ENCODE measurements at places on chromosomes 6 and 20.

DNA sequence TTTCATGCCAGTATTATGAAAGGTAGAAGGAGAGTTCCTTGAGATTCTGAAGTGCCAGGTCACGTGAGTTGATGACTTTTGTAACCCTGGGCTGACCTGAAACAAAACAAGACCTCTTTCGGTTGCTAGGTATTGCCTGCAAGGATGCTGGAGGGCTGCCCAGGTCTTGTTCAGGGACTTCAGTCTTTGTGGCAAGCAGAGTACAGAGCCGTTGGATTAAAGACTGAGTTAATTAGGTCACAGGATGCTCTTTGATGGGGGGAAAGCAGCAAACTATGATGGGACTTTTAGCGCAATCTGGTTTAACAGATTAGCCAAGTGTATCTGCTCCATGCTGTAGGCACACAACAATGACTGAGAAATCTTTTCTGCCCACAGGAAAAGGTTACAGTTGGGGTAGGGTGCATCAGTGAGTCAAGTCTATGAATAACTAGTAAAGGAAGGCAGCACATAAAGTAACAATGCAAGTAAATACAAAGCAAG, 12.8 kb upstream of the ELOVL5 start:
- DNase-seq: no peak

- no peak for DNase-seq
Measured at GRCh38 chr6:22106451-22106850, 190.4 kb downstream of the PRL start.

GRCh38 chr6:28303570-28303969, 22.2 kb downstream of the PGBD1 start:
- DNase-seq: no peak

- DNase-seq: no peak
Measured at GRCh38 chr6:125307964-125308615, 6.3 kb upstream of the HDDC2 start.

DNA sequence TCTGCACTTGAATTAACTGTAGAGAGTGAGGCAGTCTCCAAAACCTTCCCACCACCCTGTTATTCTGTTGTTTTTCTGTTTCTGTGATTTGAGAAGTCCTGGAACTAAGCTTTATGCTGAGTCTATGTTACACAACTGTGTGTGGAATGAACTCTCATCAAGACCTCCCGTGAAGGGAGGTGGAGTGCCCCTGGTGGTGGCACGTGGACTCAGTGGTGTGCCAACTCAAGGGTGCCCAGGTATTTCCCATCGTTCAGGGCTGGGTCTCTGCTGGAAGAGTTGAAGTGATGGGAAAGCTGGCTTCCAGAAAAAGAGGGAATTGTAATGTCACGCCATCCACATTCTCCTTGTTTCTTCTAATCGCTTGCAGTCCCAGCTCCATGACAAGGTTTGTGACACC, 374.2 kb downstream of the SMOC2 start:
- no peak for DNase-seq

- no peak for DNase-seq
Measured at GRCh38 chr6:17218023-17218748, 63.0 kb upstream of the RBM24 start.

DNA sequence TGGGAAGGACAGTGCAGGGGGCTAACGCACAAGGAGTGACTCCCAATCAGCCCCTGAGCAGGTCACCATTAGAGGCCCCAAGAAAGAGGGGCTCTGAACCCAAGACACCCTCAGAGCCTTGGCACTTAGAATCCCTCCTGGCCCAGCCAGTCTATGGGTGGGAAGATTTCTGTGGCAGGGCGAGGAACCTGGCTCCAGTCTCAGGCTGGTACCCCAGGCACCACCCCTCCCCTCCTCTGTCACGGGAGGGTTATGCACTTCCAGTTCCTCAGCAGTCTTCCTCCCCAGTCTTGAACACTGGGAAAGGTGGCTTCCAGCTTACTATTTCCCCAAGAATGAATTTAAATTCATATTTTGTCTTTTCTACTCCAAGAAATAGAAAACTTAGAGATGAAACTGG, 27.6 kb upstream of the SSTR4 start:
- no peak for DNase-seq

- DNase-seq: no peak
Measured at GRCh38 chr20:10856237-10857015, 182.6 kb upstream of the JAG1 start.

DNA sequence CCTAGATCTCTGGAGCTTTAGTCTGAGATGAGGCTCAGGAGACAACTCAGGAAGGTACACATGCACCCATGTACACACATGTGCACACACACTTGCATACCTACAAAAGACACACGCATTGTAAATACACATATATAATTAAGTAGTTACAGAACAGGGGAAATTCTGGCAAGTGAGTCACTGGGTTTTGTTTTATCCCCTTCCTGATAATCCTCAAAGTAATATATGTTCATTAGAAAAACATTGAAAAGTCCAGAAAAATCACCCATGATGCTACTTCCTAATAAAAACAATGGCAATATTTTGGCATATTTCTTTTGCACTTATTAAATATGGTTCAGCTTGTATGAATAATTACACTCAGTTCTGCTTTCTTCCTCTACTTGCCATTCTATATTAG, 115.3 kb upstream of the ECI2 start:
- DNase-seq: no peak

DNA sequence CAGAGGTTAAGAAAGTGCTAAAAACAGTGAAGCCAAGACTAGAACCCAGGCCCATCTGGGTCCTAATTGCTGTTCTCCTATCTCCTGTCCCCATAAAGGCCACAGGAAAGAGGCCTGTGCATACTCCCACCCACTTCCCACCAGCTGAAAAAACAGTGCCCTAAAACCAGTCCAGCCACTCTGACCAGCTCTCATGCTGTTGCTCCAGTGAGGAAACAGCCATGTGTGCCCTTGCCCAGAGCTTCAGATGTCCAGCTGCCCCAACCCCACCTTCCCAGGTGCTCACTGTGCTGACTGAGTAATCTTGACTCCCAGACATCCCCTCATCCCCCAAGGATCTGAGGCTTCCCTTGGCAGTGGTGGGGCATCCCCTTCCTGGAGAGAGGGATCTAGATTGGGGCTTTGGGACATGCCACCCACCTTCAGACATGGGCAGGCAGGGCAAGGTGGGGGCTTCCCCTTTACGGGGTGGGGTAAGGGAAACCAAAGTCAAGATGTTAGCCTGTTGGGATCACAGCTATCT, 28.7 kb downstream of the KCNK5 start:
- DNase-seq: no peak

GRCh38 chr20:43345676-43346075, 112.0 kb upstream of the SRSF6 start:
- no peak for DNase-seq

DNA sequence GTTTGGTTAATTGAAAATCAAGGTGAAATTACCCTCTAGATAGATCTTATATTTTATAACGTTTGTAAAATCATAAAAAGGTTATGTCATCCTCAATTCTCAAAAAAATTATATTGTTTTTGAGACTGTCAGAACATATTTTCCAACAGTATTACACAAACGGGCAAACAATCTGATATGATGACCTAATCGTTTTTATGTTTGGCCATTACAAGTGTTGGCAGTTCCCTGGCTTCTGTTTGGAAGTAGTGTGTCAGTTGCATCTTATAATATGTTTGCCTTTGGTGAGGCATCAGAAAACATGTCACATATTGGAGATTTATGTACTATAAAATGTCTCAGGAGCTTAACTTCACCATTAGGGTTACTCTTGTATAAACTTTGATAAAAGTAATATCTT, 308.1 kb upstream of the EPHA7 start:
- no peak for DNase-seq

GRCh38 chr6:110493253-110493800, 16.9 kb upstream of the SLC22A16 start:
- peak; percentile 67 for DNase-seq

DNA sequence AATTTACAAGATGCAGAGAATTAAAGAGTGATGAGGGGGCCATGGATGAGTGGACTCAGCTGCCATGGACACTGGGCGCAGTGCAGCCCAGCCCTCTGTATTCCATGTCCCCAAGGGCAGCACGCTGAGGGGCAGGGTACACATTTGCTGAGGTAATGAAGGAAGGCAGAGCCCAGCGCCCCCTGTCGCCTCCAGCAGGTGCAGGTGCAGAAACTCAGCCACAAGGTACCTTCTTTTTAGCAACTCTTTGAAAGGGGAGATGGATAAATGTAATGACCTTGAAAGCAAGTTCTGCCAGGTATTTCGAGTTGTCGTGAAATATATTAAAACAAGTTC, 7.1 kb downstream of the CD93 start:
- DNase-seq: no peak

DNA sequence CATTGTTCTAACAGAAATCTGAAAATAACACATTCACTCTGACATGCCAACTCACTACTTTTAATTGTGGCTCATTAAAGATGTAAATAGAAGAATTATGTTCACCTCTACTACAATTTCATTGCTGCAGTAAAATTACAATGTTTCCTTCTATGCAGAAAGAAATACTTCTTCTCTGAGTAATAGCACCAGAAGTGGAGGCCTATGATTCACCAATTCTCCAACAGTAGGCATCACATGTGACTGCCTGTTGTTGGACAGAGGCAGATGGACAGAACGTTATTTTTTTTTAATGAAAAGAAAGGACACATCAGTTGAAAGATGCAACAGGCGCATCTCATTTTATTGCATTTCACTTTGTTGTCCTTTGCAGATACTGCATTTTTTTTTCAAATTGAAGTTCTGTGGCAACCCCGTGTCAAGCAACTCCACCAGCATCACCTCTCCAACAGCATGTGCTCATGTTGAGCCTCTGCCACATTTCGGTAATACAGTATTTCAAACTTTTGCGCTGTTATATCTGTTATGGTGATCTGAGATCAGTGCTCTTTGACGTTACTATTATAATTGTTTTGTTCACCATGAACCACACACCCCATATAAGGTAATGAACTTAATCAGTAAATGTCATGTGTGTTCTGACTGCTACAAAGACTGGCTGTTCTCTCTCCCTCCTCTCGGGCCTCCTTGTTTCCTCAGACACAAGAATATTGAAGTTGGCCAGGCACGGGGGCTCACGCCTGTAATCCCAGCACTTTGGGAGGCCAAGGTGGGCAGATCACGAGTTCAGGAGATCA, 121.4 kb downstream of the ATXN1 start:
- DNase-seq: no peak

- DNase-seq: no peak
Measured at GRCh38 chr6:127376685-127377084, 33.3 kb upstream of the ECHDC1 start.

DNA sequence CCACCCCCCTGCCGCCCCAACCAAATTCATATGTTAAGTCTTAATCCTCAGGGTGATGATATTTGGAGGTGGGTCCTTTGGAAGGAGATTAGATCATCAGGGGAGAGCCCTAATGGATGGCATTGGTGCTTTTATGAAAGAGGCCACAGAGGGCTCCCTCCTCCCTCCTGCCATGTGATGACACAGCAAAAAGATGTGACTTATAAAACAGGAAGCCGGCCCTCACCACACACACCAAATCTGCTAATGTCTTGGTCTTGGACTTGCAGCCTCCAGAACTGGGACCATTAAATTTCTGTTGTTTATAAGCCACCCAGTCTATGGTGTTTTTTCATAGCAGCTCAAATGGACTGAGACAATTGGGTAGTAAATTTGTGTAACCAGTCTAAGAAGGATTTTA, 176.3 kb downstream of the ADGRG6 start:
- no peak for DNase-seq

DNA sequence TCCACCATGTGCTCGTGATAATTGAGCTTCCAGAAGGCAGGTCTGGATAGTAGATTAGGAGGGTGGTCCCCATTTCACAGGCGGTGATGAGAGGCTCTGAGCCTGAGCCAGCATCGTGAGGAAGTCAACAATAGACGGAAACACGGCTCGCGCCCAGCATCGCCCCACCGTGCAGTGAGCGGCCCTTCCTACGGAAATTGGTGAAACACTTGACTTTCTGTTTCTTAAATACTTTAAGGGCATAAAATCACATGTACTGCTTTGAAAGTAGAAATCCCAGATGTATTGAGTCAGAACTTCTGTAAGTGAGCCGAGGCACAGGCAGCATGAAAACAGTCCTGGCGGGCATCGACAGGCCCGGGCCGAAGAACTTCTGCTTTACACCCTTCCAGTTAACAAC, 4.3 kb upstream of the KIF25 start:
- DNase-seq: no peak

GRCh38 chr20:13492001-13492481, 146.7 kb downstream of the TASP1 start:
- no peak for DNase-seq

- no peak for DNase-seq
Measured at GRCh38 chr6:143406673-143407072, 43.8 kb downstream of the ADAT2 start.

DNA sequence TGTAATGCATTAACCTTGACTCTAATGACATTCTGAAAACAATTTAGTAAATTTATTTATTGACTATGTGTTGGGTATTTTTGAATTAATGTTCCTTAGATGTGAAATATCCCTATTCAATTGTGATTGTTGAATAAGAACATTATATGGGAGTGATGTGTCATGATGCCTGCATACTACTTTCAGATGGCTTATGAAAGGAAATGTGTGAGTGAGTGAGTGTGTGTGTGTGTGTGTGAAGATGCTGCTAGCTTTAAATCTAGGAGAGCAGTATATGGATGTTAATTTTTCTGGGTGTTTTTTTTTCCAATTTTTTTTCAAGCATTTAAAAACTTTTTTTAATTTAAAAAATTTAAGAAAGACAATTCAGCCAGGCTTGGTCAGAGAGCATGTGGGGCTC, 32.5 kb upstream of the NT5E start:
- no peak for DNase-seq

GRCh38 chr6:160933256-160933655, 58.3 kb upstream of the MAP3K4 start:
- no peak for DNase-seq

- DNase-seq: no peak
Measured at GRCh38 chr6:150654608-150655007, 54.9 kb downstream of the PLEKHG1 start.

DNA sequence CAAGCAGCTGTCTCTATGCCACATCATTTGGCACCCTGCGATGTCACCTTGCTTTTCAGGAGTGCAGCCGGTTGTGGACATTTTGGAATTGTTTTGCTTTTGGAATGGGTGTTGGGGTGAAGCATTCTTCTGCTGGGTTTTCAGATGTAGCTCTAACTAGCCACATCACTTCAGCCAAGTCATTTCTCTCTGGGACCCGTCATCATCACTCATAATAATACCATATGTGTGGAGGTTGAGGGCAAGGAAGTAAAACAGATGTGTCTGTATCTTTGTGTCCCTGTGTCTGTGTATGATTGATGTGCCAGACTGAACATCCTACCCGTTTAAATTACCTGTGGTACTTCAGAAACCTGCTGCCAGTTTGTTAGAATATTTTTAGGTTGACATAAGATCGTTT, 49.5 kb upstream of the TULP4 start:
- no peak for DNase-seq
